ENCODE measurements at places on chromosomes 2 and 18.

GRCh38 chr18:39380186-39380725 is 1814.7 kb upstream of the CELF4 start:
- DNase-seq: no peak

DNA sequence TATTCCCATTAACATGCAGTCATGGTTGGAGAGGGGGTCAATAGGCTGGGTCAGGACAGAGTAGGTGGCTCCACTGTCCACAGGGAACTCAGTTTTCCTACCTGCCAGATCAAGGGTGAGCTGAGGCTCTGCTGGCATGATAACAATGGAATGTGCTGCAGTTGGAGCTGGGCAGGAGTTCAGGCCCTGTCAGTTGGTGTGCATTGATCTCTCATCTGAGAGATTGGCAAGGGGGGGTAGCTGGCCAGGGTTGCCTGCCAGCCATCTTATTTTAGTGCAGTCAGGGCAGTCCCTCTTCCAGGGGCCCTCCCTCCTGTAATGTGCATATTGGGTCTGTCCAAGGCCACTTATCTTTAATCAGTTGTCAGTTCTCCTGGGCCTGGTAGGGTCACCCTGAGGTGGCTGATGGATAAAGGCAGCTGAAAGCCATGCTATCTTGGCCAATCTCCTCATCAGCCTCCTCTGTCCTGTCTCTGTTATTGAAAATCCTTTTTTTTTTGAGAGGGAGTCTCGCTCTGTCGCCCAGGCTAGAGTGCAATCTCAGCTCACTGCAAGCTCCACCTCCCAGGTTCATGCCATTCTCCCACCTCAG is 38.1 kb upstream of the CCBE1 start:
- DNase-seq: no peak

DNA sequence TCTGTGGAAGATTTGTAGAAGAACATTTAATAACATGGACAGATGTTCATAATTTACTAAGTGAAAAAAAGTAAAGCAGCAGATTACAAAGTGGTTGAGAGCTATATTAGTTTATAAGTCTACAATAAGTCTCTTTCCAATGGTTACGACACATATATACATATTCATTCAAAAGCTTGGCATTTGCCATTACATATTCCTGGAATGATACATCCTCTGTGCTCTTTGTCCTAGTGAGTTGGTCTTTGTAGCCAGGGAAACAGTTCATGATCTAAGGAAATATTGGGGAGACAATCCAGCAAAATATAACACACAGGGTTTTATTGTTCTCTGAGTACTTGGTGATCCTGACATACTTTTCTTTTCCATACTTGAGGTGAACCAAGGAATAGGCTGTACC is 32.5 kb upstream of the SOS1 start:
- DNase-seq: no peak

- no peak for DNase-seq
Observed at GRCh38 chr2:74708296-74708695, 54.2 kb downstream of the SEMA4F start.

All from KG1 (cell line).